ENCODE measurements at places on chromosomes 1 and 21. TPM values are rescaled to one million over a fixed set of nuclear protein-coding genes. Genes with fewer than 3 reads are reported as not detected.

Gene TCP10L
- 0.57 TPM for total RNA-seq

Gene SLAMF1
- total RNA-seq, result not detected

Gene LGR6
- total RNA-seq, result 0.08 TPM

Gene RNF186
- total RNA-seq, result not detected

Gene HEYL
- 2.3 TPM for total RNA-seq

Gene FCRL4
- not detected for total RNA-seq

Gene NPL
- 0.90 TPM for total RNA-seq

Gene DMRTA2
- total RNA-seq, result not detected

Gene OR2L5
- not detected for total RNA-seq

Gene OR6K3
- not detected for total RNA-seq
